Uterus (tissue), 4 donors: ENCODE measurements at places on chromosomes 12 and 14. TPM values are rescaled to one million over a fixed set of nuclear protein-coding genes. Genes with fewer than 3 reads are reported as not detected.

GRCh38 chr12:105001476-105001875 is 15.4 kb downstream of the NOPCHAP1 start:
- H3K4me1 ChIP-seq: no peaks in the 10 kb centered on the region
- H3K27me3 ChIP-seq: no peaks in the 10 kb centered on the region
- no peaks in the 10 kb centered on the region for H3K36me3 ChIP-seq

DNA sequence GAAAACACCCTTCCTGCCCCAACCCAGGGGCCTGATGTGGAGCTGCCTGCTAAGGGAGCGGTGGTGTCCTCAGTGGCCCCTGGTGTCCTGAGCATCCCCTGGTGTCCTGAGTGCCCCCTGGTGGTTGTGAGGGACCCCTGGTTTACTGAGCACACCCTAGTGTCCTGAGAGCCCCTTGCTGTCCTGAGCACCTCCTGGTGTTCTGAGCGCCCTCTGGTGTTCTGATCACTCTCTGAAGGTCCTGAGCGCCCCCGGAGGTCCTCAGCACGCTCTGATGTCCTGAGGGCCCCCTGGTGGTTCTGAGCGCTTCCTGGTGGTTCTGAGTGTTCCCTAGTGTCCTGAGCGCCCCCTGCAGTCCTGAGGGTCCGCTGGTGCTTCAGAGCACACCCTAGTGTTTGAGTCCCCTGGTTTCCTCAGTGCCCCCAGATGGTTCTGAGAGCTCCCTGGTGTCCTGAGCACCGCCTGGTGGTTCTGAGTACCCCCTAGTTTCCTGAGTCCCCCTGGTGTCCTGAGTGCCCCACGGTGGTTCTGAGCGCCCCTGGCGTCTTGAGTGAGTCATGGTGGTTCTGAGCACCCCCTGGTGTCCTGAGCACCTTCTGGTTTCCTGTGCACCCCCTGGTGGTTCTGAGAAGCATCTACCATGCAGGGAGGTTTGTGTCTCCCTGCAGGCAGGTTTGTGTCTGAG is 1004.2 kb downstream of the TMEM121 start:
- no peak for DNase-seq
- H3K4me1 ChIP-seq: no peaks in the 10 kb centered on the region
- no peak overlapping the region for H3K27ac ChIP-seq
- H3K36me3 ChIP-seq: no peaks in the 10 kb centered on the region
- no peak overlapping the region for H3K4me3 ChIP-seq

Gene KRT72
- not detected for total RNA-seq

Gene CLEC4D
- 0.30 TPM for total RNA-seq

DNA sequence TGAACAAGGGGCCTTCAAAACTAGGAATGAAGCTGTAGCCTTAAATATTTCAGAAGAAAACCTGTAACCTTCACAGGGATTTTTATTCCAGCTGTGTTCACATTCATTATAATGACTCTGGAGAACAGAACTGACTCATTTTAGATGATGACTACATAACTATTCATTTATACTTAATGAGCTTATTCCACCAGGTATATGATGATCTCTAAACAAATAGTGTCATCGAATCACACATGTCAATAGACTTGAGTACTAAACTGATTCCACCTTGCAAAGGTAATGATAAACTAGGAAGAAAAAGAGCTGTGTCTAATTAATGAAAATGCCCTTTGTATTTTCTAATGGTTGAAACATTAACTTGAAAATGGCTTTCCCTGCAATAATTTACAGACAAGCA is 433.2 kb downstream of the PDZRN4 start:
- no peaks in the 10 kb centered on the region for H3K27me3 ChIP-seq
- no peak for DNase-seq
- no peak overlapping the region for H3K27ac ChIP-seq
- no peaks in the 10 kb centered on the region for H3K36me3 ChIP-seq
- no peaks in the 10 kb centered on the region for H3K4me1 ChIP-seq
- no peak overlapping the region for H3K4me3 ChIP-seq

DNA sequence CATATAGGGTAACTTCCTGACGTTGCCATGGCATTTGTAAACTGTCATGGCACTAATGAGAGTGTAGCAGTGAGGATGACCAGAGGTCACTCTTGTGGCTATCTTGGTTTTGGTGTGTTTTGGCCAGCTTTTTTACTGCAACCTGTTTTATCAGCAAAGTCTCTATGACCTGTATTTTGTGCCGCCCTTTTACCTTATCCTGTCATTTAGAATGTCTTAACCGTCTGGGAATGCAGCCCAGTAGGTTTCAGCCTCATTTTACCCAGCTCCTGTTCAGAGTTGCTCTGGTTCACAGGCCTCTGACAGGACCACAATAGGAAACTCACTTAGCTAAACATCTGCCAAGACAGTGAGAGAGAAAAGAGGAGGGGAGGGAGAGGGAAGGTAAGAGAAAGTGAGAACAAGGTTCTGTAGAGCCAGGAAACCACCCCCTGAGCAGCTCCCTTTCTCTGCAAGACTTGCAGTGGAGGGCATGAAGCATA is 64.8 kb upstream of the PLEKHG3 start:
- no peak for DNase-seq
- no peaks in the 10 kb centered on the region for H3K27me3 ChIP-seq
- no peak overlapping the region for H3K27ac ChIP-seq
- no peaks in the 10 kb centered on the region for H3K36me3 ChIP-seq
- no peak overlapping the region for H3K4me3 ChIP-seq

- no peak for DNase-seq
- H3K4me3 ChIP-seq: peak overlapping the region; percentile 53
- no peaks in the 10 kb centered on the region for H3K4me1 ChIP-seq
Observed at GRCh38 chr12:65742018-65743010, 82.0 kb upstream of the HMGA2 start.

- no peak overlapping the region for H3K4me3 ChIP-seq
- no peak for DNase-seq
- no peaks in the 10 kb centered on the region for H3K36me3 ChIP-seq
- H3K27ac ChIP-seq: no peak overlapping the region
- H3K27me3 ChIP-seq: no peaks in the 10 kb centered on the region
Observed at GRCh38 chr12:82411546-82412230, 53.4 kb downstream of the METTL25 start.

DNA sequence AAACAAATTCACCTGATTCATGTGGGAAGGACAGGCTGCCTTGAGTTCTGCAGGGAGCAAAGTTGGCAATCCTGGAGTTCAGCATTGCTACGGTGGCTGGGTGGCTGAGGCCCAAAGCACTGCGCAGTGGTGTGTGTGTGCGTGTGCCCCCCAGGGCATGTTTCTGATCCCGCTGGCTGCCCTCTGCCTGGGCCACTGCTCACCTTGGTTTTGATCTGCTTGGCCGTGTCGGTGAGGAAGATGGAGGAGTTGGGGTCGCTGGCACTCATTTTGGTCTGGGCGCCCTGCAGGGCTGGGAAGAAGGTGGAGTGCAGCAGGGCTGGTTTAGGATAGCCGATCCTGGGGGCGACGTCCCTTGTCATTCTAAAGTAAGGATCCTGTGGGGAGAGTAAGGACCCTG is 19.1 kb downstream of the SLC25A47 start:
- H3K27me3 ChIP-seq: no peaks in the 10 kb centered on the region
- DNase-seq: no peak
- H3K4me3 ChIP-seq: no peak overlapping the region
- H3K27ac ChIP-seq: peak overlapping the region; percentile 47
- peaks cover 5% of the 10 kb centered on the region for H3K4me1 ChIP-seq
- H3K36me3 ChIP-seq: no peaks in the 10 kb centered on the region

- H3K4me3 ChIP-seq: no peak overlapping the region
- H3K27ac ChIP-seq: no peak overlapping the region
- no peak for DNase-seq
- H3K27me3 ChIP-seq: no peaks in the 10 kb centered on the region
- no peaks in the 10 kb centered on the region for H3K36me3 ChIP-seq
Observed at GRCh38 chr12:65662590-65662989, 161.7 kb upstream of the HMGA2 start.

DNA sequence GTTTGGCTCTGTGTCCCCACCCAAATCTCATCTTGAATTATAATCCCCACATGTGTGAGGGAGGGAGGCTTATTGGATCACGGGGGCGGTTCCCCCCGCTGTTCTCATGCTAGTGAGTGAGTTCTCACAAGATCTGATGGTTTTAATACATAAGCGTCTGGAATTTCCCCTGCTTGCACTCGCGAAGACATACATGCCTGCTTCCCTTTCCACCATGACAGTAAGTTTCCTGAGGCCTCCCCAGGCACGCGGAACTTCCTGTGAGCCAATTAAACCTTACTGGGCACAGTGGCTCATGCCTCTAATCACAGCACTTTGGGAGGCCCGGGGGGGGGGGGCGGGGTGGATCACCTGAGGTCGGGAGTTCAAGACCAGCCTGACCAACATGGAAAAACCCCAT is 60.8 kb downstream of the R3HDM2 start:
- H3K36me3 ChIP-seq: no peaks in the 10 kb centered on the region
- no peaks in the 10 kb centered on the region for H3K4me1 ChIP-seq
- H3K4me3 ChIP-seq: no peak overlapping the region
- H3K27ac ChIP-seq: no peak overlapping the region

Gene ARMH4
- 49.9 TPM for total RNA-seq

DNA sequence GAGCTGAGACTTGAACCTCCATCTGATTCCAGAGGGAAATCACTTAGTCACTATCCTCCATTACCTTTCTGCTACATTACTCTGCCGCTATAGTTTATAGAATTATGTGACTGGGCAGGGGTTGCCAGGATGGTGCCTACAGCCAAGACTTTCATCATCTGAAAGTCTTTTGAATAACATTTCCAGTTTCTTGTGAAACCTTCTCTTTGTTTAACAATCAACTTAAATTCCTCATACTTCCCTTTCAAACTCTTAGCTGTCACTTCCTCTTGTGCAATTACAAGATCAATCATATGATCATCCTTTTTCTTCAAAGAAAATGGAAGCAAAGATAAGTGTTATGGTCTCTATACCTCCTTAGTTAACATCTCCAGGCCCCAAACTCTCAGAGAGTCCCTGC is 25.4 kb upstream of the PELI2 start:
- H3K27me3 ChIP-seq: no peaks in the 10 kb centered on the region
- DNase-seq: no peak
- no peaks in the 10 kb centered on the region for H3K36me3 ChIP-seq
- no peak overlapping the region for H3K4me3 ChIP-seq
- H3K27ac ChIP-seq: no peak overlapping the region

Gene KRT85
- total RNA-seq: not detected

DNA sequence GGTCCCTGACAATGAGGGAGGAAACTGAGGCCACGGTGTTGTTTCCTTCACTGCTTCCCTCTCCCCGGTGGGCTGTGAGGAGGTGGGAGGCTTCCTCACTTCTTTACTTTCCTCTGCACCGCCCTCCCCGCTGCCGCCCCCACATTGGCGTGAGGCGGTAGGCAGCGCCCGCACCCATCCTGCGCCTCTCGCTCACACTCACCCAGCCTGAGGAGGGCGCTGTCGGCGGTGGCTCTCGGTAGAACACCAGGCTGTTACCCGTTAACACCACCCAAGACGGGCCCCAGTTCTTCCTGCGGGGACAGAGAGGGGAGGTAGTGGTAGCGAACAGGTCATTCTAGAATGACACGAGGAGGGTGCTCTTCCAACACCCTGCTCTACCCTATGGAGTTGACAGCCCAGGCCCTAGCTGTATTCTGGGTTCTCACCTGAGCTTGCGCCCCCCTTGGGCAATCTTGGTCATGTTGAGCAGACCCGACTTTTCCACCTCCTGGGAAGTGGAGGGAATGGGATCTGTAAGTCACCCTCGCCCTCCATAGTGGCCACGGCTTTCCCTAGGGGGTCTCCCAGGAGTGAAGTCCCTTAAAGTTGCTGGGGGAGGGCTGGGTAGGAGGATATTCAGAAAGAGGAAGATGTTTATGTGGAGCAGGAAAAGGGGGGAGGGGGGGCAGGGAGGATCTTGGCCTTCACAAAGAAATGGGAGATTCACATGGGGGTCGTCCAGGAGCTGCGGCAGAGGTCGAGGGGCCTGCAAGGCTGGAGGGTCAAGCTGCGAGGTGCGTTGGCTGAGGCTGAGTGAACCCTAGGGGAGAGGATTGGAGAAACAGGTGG is 3.3 kb downstream of the ARHGAP9 start:
- H3K4me1 ChIP-seq: peaks cover 13% of the 10 kb centered on the region
- DNase-seq: no peak
- H3K4me3 ChIP-seq: peak overlapping the region; percentile 18
- no peaks in the 10 kb centered on the region for H3K36me3 ChIP-seq

DNA sequence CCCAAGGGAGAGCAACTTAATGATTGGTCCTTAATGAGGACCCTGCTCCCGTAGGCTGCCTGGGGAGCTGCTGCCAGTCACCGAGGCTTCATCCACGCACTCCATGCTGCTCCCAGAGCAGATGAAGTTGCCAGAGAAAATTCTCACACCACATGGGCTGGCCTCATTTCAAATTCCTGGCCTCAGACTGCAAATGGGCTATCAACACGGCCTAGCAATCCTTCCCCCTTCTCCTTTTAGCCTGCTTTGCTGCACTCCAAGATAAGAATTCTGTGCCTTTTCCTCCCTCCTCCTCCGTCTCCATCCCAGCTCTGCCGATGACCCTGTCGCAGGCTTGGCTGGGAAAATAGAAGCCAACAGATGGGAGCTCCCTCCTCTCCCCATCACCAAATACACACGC is 10.8 kb upstream of the DGLUCY start:
- no peaks in the 10 kb centered on the region for H3K36me3 ChIP-seq
- no peaks in the 10 kb centered on the region for H3K4me1 ChIP-seq
- DNase-seq: no peak
- H3K4me3 ChIP-seq: no peak overlapping the region
- H3K27me3 ChIP-seq: no peaks in the 10 kb centered on the region

Gene PLEK2
- total RNA-seq: not detected

DNA sequence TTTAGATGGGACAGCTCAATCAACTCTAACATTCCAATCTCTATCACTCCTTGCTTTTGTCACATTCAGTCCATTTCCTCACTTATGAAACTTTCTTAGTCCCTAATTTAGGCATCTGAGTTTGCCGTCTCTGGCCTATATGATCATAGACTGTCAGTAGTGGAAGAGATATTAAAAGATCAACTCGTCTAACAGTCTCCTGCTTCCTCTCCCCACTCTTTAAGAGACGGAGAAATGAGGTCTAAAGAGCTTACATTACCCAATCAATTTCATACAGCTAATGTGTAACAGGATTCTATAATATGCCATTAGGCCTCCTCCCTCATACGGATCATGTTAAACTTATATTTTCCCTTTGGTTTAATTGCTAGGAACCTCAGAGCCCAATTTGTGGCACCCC is 6.5 kb upstream of the ATP23 start:
- DNase-seq: no peak
- no peaks in the 10 kb centered on the region for H3K27me3 ChIP-seq
- H3K36me3 ChIP-seq: no peaks in the 10 kb centered on the region
- H3K4me1 ChIP-seq: no peaks in the 10 kb centered on the region
- no peak overlapping the region for H3K4me3 ChIP-seq

Gene OR6C76
- not detected for total RNA-seq
